T follicular helper cell (primary cell): ENCODE measurements at places on chromosomes 2 and 18.
A peak's percentile ranks its signal among the peaks of the same experiment; 100 is the strongest.

DNA sequence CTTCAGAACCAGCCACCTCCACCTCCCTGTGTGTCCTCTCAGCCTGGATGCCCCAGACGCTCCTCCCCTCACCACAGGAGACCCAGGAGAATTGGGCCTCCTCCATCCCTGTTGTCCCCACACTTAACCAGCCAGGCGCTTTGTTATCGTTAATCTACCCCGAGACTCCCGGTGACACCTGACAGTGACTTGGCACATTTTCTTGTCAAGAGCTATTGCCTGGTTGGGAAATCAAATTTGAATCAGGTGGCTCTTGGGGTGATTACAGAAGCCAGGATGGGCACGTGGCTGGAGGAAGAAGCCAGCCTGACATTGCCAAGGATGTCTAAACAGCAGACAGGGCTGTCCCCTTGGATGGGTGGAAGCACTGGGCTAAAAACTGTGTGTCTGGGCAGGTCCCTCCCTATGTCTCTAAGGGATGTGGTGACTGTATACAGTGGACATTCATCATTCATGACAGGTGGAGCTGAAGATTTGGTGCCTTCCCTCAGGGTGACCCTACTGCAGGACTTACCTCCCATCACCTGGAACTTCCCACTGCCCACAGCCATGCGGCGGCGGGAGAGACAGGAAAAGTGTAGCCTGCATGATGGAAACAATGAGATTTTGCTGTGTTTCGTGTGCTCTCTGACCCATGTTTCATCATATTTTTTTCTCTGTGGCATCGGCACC is 157.2 kb upstream of the CAPN13 start:
- DNase-seq = no peak

DNA sequence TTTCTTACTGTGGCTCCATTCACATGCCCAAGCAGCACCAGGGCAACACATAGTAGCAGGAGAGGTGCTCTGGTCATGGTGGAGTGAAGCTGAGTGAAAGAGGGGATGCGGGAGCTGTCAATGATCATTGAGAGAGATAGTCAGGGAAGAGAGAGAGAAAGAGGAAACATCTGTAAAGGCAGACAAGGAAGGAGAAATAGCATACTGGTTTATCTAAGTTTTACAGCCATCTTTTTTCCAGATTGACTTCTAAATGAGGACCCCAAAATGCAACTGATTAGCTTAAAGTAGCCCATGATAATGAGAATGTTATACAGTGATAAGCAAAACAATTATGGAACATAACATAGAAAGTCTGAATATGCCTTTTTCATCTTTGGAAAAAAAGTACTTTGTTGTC is at the start of gene C2orf66:
Gene C2orf66, minus strand, starts transcription at position 96 of the 400 bp plus-strand sequence. Its CDS starts 19 bp downstream, at position 77.
- no peak for DNase-seq

GRCh38 chr2:71156573-71156972 is 26.1 kb downstream of the MPHOSPH10 start:
- no peak for DNase-seq

DNA sequence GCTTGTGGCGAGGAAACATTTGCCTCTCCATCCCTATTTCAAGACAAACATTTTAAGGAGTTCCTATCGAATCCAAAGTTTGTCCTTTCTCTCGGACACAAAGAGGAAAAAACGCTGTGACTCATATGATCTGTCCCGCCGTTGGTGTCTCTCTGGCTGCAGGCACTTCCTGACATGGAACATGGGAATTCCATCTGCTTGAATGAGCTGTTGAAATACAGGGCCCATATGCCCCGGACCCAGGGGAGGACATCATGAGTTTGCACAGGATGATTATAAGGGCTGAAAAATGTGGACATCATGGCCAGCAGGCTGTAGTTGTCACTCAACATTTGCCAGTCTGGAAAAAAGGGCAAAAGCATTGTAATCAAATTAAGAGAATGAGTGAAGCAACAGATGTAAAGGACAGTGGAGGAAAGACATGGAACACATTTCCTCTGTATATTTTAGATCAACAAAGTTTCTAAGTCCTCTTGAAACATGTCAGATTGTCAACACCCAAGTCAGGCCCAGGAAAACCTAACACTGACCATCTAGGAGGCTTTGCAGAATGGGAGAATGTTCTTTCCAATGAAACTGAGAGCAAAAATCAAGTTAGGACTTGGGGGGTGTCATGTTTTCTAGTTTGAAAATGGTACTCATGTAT is 103.2 kb upstream of the SMIM21 start:
- no peak for DNase-seq

DNA sequence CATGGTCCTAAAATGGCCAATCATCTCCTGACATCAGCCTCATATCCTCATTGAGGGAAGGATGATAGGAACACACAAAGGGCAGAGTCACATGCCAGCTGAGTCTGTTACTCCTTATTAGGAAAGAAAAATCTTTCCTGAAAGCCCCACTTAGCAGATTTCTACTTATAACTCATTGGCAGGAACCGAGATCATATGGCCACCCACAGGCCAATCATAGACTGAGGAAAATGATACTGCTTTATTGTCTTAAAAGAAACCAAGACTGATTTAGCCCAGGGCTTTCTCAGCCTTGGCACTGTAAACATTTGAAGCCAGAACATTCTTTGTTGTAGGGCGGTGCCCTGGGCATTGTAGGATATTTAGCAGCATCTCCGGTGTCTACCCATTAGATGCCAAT is 18.7 kb downstream of the GKN2 start:
- no peak for DNase-seq

- DNase-seq = peak; percentile 45
Measured at GRCh38 chr2:65430603-65431420, 1.6 kb downstream of the SPRED2 start.

- DNase-seq = no peak
Measured at GRCh38 chr18:43422518-43422917, 145.2 kb upstream of the SYT4 start.

- DNase-seq = peak; percentile 69
Measured at GRCh38 chr2:230864605-230865306, at the start of gene ITM2C. ITM2C (plus strand) TSS chr2:230864942; CDS start chr2:230865026, 84 bp downstream.

GRCh38 chr2:137050949-137051348 is 285.6 kb downstream of the THSD7B start:
- DNase-seq = no peak

DNA sequence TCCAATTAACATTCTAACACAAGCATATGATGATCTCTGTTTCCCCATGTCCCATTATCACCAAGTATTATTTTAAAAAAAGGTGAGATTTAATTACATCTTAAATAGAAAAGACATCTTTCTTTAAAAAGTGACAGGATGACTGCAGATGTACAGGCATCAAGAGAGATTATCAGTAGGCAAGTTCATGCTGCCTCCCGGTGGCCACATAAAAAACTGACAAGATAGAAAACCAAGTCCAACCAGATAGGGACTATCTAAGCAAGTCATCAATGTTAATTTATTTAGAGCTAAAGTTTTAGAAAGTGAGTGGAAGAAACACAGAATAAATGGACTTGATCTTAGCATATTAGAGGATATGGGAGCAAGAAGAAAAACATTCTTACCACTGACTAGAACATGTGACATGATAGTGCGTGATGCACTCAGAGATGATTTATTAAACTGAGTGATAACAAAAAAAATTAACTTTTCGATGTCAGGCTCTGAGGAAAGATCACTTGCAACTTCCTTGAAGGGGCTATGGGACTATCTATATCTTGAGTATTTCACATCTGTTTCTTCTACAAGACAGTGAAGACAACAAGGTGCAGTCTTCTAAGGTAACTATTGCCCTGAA is 5.4 kb upstream of the TDRD15 start:
- DNase-seq = no peak

GRCh38 chr2:95351598-95351915 is 51.0 kb upstream of the FAHD2A start:
- no peak for DNase-seq

DNA sequence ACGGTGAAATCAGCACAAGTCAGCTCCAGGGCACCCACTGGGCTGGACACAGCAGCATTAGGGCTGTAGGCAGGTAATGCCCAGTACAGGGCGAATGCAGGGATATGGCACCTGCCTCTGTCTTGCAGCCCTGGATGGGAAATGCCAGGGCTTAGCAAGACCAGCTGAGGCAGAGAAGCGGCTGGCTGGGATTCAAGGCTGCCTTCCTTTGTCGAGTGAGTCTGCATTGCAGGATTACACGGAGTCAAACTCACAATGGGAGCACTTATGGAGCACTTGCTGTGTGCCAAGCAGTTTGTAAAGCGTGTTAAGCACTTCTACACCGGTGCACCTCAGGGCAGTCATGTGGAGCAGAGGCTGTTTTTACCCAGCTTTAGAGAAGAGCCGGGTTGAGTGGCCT is 87.3 kb upstream of the HDAC4 start:
- DNase-seq = no peak

DNA sequence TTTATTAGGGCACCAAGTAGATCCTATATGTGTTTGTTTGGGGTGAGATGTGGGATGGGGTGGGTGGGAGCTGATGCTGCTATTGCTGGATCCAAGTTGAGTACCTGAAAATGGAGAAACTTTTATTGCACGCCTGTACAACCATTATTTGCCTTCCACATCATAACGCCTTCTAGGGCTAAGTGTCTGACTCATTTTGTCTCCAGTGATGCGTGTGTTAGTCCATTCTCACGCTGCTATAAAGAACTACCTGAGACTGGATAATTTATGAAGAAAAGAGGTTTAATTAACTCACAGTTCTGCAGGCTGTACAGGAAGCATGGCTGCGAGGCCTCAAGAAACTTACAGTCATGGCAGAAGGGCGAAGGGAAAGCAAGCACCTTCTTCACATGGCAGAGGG is 58.2 kb downstream of the KDM3A start:
- DNase-seq = no peak

GRCh38 chr2:227365833-227366232 is 13.3 kb downstream of the TM4SF20 start:
- DNase-seq = no peak

GRCh38 chr2:64990876-64991275 is 1.7 kb downstream of the SLC1A4 start:
- DNase-seq = no peak

DNA sequence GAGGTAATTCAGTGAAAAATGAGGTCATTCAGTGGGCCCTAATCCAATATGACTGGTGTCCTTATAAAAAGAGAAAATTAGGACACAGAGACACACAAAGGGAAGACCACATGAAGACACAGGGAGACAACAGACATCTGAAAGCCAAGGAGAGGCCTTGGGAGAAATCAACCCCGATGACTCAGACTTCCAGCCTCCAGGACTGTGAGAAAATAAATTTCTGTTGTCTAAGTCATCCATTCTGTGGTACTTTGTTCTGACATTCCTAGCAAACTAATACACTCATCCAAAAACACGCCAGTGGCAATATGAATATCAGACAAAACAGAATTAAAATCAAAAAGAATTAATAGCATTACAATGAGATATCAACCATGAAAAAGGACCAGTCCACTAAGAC is 303.7 kb downstream of the SS18 start:
- DNase-seq = no peak

DNA sequence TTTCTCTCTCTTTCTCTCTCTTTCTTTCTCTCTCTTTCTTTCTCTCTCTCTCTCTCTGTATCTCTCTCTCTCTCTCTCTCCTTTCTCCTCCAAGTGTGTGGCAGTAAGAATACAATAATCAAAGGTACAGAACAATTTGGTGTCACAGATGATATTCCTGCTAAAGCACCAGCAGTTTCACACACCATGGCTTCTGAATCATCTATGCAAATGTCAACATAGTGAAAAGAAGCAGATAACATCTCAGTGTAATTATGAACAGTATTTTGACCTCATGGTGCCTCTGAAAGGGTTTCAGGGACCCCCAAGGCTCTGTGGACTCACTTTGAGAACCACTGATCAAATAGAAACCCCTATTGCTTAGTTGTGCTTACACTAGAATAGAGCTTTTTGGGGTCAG is 38.5 kb upstream of the CSRNP3 start:
- no peak for DNase-seq

DNA sequence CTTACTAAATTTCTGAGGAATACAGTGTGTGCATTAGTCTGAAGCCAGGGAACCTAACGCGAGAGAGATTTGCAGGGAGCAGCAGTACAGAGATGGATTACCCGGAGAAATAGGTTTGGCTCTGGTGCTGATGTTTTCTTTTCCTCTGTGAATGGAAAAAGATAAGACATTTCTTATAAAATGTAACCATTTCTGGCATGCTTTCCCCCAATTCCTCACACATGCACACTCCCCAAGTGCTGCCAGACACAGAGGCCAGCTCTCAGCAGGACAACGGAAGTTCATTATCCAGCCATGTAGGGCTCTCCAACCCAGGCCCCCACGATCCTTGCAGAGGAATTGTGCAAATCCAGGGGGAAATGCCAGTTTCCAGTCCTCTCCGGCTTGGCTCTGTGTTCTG is 224.5 kb upstream of the MGAT5 start:
- DNase-seq = no peak

DNA sequence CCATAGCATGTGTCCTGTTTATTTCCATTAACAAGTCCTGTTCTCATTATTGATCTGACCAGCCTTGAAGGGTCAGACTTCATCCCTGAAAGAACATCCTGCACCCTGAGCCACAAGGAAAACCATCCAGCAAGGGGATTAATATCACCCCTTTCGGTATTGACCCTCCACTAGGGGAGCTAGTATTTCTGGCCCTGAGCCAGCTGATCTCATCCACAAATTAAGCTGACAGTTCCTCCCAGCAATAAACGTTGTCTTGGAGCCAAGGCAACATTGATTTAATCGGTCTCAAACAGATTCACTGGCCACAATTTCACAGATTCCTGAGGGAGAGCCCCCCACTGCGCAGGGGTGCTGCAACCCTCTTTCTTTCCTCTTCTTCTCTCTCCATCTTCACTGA is 353.1 kb upstream of the FANCL start:
- DNase-seq = no peak

- no peak for DNase-seq
Measured at GRCh38 chr2:174722942-174723592, 41.2 kb downstream of the CHRNA1 start.

GRCh38 chr18:29383311-29384273 is 1206.7 kb upstream of the CDH2 start:
- DNase-seq = no peak

- DNase-seq = no peak
Measured at GRCh38 chr2:13558368-13558767, 841.6 kb downstream of the TRIB2 start.

DNA sequence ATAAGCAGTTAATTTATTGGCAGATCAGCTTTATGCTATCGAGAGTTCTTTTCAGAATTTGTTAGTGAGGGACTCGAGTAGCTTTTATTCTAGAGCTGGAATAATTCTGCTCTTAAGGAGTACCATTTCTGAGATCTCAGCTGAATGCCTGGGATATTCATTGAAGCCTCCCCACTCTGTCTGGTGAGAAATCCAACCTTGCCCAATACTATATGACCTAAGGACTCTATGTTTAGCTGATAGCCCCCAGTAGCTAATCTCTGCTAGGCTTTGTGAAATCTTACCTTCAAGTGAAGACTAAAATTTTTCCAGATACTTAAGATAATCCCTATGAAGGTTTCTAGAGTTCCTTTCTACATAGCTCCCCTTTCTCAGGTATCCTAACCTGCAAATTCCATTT is 261.4 kb downstream of the SETBP1 start:
- DNase-seq = no peak

GRCh38 chr2:194725169-194725568 is 931.9 kb upstream of the SLC39A10 start:
- DNase-seq = no peak

DNA sequence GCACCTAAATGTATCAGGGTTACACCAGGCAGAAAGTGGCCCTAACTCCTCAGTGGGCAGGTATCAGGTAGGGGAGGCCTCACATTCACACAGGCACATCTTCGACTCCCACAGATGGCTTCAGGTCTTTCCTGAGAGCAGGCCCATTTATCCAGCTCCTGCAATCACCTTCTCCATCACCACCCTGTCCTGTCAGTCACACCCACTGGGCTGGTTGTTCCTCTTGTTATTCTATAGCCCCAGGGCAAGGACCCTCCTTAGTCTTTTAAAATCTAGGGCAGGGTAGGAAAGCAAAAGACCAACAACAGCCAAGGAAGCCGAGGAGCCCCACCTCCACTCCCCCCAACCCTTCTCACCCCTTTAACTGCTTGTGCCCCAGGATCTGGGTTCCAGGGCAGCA is 9.1 kb upstream of the HOXD4 start:
- DNase-seq = no peak
